ENCODE measurements at places on chromosomes 4 and X.

- peak; percentile 62 for DNase-seq
Measured at GRCh38 chr4:119933606-119934005, 133.0 kb downstream of the MAD2L1 start.

DNA sequence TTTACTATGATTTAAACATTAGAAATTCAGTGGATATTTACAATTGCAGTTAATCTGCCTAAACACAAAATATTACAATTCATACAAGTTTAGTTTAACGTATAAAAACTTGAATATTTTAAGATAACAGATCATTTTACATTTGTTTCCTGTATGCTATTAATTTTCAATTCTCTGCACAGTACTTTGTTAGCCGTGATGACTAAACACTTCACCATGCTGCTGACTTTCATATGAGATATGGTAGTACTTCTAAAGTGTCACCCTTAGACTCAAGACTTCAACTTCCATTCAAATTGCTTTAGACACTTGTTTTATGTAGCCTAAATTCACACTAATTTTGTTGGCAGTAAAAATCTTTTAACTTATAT, 1646.4 kb upstream of the ADGRL3 start:
- DNase-seq: no peak

DNA sequence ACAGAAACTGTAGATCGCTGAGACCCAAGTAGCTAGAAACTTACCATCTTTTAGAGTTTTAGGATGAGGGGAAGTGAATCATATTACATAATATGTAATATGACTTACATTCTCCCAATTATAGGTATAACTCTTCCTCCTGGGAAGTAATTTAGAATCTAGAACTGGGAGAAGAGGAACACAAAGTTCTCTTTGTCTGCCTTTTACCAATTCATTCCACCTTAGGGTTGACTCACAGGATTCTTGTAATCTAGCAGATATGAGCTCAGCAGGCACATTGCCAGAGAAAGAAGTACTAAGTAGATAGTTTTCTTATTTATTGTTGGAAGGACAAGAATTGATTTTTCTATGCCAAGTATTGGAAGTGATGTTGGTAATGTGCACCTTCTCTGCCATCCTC, 58.0 kb upstream of the CCSER1 start:
- no peak for DNase-seq

- no peak for DNase-seq
Measured at GRCh38 chrX:19373351-19373891, 29.7 kb downstream of the PDHA1 start.

GRCh38 chrX:15017491-15017890, 144.3 kb downstream of the MOSPD2 start:
- DNase-seq: no peak

DNA sequence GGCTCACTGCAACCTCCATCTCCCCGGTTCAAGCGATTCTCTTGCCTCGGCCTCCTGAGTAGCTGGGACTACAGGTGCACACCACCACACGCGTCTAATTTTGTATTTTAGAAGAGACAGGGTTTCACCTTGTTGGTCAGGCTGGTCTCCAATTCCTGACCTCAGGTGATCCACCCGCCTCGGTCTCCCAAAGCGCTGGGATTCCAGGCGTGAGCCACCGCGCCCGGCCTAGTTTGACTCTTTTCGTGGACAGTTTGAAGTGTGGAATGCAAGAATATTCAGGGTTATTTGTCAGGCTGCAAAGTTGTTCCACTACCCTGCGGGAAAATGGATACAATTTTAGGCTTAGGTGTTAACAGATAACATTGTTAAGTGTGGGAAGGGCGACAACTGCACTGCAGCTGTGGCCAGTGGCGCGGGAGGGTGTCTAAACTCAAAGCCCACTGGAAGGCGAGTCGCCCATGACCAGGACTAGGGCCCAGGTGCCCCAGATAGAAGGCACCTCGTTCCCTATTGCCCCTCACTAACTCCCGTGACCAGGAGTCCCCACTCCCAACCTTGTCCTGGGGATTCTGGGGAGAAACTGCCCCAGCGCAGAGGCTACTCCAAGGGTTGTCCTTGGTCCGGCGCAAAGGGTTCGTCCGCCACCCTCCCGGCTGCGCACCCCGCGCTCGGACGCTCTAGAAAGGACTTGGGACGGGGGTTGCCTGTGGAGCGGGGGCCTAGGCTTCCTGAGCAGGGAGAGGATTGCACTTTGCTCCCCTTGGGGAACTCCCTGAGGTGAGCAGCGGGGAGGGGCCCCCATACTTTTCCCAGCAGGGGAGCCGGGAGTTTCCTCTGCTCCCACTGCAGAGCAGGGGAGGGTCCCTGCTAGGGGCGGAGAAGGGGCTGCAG, 1.1 kb upstream of the CD99 start:
- no peak for DNase-seq

DNA sequence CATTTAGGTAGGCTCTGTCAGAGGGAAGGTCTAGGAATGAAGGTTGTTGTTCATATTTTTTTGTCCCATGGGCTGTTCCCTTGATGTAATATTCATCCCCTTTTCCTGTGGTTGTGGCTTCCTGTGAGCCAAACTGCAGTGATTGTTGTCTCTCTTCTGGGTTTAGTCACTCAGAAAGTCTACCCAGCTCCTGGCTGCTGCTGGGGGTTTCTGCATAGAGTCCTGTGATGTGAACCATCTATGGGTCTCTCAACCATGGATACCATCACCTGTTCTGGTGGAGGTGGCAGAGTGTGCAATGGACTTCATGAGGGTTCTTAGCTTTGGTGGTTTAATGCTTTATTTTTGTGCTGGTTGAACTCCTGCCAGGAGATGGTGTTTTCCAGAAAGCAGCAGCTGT, 122.8 kb downstream of the ZC4H2 start:
- no peak for DNase-seq

DNA sequence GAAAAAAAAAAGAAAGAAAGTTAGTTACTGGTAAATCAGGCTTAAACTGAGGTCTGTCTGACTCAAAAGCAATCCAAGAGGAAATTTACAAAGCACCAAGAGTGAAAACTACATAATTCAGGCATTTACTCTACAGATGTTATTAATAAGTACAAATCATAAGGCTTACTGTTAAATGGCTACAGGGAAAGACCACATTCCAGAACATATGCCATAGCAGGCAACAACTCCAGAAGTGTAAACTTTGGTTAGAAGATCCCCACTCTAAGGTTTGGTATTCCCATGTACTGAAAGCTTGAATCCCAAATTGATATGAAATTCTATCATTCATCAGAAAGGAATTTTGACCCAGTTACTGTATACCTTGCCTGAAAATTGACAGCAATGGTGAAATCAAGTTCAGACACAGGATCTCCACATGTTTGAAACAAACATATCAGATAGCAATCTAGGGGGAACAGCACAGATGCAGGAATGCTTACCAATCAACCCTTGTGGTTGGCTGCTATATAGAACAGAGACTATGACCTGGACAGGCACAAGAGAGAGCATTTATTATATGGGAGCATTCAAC, 6.6 kb downstream of the USP26 start:
- DNase-seq: no peak

DNA sequence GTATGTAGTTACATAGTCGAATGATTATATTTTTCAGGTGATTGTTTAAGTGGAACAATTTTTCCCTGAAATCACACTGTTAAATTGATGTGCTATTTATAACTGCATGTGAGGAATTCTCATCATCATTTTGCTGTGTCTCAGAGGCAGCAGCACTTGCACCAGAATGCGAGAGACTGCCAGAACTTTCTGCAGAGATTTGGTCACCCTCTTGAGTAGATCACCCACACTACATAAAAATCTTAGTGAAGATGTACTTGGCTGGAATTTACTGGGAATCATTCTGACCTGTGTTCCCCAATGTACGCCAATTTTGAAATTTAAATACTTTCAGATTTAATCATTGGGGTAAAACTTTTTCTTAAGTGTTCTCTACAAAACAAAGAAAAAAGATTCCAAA, 5.4 kb downstream of the UGT2B4 start:
- no peak for DNase-seq

DNA sequence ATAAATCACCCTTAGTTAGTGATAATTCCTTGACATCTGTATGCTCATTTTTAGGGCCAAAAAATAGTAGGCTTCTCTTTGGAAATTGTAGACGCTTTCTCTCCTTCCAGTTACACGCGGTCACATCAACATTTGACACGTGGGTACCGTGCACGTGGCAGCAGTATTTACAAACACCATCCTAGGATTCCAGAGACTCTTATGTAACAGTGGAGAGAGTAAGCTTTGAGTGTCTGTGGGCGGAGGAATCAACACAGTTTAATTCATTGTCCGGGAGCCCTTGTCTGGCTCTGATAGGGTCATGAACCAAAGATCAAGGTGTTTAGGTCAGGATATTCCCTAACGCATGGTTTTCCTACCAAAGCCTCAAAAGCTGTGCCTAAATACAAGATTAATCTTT, 12.2 kb downstream of the TET2 start:
- no peak for DNase-seq

DNA sequence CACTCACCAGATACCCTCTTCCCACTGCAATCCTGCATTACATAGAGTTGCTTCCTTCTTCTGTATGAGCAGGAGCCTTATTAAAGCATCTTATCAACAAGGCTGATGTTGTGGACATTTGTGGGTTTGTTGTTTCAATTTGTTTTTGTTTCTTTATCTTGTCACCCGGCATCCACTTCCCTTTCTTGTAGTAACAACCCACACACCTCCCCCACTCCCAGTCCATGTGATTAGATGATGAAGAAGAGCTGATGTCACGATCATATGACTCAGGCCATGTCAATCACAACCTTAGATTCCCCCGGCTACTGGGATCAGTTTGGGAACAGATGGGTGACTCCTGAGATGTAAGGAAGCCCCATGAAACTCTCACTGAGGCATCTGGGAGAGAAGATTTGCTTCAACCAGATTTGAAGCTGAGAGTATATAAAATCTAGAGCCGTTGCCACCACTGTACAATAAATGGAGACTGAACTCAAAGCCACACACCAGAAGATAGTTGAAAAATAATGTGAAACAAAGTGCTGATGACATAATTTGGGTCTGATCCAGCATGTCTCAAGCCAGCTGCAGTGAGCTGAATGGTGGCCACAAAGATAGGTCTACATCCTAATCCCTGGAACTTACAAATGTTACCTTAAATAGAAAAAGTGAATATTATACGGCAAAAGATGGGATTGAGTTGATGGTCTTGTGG, 34.1 kb upstream of the SRD5A3 start:
- no peak for DNase-seq

GRCh38 chr4:104940927-104941326, 205.7 kb upstream of the TET2 start:
- DNase-seq: no peak

DNA sequence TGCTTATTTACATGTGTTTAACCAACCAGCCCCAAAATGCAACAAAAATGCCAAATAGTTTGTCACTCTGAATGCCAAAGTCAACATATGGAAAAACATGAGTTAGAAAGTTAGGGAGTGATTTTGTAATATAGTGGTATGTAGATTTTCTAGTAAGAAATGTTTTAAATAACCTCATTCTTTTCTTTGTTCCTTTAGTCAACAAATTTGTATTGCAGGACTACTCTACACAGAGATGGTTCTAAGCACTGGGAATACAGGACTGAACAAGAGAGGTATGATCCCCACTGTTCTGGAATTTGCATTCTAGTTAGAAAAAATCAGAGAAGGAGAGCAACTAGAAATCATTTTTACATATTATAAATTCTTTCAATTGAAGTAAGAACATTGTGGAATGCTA, 218.8 kb upstream of the ANXA10 start:
- no peak for DNase-seq

DNA sequence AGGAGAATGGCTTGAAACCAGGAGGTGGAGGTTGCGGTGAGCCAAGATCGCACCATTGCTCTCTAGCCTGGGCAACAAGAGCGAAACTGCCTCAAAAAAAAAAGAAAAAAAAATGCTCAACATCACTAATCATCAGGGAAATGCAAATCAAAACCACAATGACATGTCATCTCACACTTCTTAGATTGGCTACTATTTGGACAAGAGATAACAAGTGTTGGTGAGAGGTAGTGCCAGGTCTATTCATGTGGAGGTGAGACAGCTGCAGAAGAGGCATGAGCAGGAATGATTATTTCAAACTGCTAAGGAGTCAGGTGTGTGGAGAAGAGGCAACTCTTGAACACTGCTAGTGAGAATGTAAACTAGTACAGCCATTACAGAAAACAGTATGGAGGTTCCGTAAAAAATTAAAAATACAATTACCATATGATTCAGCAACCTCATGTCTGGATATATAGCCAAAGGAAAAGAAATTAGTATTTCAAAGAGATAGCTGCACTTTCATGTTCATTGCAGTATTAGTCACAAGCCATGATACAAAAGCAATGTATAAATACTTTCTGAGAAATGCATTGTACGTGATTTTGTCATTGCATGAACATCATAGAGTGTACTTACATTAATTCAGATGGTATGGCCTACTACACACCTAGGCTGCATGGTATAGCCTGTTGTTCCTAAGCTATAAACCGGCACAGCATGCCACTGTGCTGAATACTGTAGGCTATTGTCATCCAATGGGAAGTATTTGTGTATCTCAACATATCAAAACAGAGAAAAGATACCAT, 75.3 kb downstream of the TMEM144 start:
- no peak for DNase-seq

DNA sequence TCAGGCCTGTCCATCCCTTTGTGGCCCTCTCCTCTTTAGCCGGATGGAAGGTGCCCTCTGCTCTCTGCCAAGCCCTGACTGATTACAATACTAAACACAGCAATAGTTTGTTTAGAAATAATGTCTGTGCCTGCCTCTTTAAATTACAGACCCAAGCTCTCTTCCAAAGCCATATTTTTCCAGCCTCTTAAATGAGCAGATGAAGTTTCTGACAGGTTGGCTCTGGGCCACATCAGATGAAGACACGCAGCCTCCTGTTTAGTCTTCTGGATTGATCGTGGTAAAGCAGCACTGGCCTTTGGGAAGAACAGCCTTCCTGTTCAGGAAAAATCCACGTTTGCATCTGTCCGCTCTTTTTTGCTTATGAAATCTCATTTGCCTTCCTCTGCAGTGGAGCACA, 133.6 kb downstream of the CPE start:
- no peak for DNase-seq

DNA sequence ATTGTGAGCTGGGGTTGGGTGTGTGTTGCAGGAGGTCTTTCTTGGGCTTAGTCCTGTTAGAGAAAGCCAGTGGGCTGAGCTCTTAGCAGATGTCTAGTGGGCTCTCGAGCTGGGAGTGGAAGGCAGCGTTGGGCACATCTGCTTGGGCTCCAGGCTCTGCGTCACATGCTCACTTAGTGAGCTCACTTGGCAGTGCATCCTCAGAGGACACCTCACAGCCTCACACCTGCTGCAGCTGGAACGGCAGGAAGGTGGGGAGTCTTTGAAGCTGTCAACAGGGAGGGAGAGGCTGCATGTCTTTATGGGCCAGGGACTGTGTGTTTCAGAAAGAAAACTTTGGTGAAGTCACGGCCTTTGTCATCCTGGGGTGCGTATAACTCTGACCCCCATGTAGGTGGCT, 82.2 kb downstream of the PSAPL1 start:
- no peak for DNase-seq

GRCh38 chrX:111006116-111006515, 89.9 kb upstream of the PAK3 start:
- no peak for DNase-seq

All from NCI-H1930 (cell line).